ENCODE measurements at places on chromosomes 13 and 19.
A peak's percentile ranks its signal among the peaks of the same experiment; 100 is the strongest.

DNA sequence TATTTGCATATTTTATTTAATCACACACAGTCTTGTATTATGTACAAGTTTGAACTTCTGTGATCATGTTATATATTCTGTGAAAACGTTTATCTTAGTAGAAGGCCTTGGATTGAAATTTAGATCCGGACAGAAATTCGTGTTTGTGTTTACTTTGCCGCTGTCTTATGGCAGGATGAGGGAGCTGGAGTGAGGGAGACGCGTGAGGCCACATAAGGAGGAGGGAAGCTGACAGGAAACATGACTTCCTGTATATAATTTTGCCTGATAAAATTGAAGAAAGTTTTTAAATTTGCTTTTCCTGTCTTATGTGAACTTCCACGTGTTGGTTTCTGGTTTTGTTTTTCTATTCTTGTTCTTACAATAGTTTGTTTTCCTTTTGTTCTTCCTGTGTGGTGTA, 200.2 kb downstream of the MTUS2 start:
- no peak for DNase-seq

DNA sequence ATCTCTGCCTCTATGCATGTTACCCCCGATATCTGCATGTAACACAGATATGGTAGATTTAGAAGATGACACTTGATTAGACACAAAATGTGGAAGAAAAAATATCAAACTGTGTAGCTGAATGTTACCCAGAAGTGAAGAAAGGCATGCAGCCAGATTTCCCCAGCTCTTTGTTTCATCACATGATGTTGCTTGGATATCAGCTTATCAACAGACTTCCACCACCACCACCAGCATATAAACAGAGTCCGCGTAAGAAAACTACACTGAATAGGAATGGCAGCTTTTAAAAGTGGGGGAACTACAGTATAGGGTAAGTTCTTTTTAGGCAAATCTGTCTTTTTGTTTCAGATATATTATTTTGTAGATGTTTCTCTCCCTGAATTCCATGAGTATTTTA, at the start of gene FAM216B:
Gene FAM216B, plus strand, starts transcription at position 233 of the 400 bp plus-strand sequence. CDS start 2,484 bp downstream, outside the sequence.
- no peak for DNase-seq

- peak; percentile 51 for DNase-seq
Observed at GRCh38 chr19:33304760-33305647, 2.7 kb upstream of the CEBPA start.

DNA sequence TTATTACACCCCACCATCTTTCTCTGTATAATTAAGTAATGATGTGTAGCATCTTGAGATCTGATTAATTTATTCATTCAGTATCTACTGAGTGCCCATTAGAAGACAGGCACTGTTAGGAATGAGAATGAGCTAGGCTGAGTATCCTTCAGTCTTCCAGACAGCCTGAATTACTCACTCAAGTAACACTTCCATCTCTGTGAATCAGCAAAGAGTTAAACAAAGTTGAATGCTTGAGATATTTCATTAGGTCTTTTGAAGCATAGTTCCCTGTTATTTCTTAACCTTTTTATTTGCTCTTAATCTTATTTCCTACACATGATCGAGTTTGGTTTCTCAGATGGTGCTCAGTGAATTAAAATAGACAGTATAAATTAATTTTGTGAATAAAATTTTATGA, 413.7 kb downstream of the DCT start:
- no peak for DNase-seq

- no peak for DNase-seq
Observed at GRCh38 chr19:10155839-10156238, 36.1 kb upstream of the EIF3G start.

GRCh38 chr19:50817941-50818858, 5.4 kb downstream of the KLK1 start:
- peak; percentile 87 for DNase-seq

GRCh38 chr19:3462991-3463713, 17.2 kb downstream of the SMIM24 start:
- DNase-seq: no peak

DNA sequence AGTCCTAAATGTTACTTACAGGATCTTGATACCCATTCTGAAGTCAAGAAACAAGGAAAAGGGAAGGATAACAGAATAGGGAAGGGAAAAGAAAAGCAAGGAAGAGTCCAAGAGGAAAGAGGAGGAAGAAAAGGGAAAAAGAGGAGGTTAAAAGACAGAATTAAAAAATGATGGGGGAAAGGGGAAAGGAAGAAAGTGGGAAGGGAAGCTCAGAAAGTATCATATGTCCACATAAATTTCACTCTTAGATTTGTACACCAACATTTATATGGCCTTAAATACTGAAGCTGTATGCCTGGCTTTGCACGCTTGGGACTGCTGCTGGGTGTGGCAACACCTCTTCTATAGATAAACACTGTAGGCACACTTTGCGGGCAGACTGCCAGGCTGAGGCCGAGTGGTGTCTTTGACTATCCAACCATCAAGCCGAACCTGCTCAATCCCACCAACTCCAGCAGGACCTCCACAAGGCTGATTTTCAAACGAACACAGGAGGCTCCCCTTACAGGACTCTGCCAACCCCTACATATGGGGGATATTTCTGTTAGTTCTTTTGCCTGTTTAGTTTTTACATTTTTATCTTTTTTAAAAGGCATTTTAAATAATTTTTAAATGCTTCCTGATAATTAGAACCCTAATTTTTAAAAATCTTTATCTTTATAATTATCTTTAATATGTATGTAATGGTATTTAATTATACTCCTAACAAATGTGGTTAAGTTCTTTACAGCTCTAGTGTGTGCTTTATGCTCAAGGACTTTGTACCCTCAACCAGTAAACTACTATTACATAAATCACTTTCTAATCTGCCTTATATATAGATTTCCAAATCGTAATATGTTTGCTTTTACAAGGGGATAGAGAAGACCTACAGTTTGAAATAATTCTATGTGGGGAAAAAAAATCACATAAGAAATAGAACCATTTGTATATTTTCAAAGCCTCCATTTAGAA, 154.2 kb downstream of the DIAPH3 start:
- DNase-seq: no peak

DNA sequence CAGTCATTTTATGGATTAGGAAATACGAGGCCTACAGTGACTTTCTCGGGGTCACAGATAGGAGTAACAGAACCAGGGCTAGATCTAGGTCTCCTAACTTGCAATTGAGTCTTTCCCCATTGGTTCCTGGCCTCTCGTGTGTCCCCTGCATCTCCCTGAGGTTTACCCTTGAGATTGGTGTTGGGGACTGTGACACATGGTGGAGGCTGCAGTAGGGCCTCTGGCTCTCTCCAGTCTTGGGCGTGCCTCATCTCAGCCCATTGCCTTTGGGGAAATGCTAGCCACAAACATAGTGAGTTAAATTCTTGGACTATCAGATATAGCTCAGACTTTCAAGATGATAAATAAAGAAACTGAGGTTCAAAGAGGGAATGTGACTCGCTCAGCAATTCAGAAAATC, 212.1 kb downstream of the KCNRG start:
- DNase-seq: no peak

DNA sequence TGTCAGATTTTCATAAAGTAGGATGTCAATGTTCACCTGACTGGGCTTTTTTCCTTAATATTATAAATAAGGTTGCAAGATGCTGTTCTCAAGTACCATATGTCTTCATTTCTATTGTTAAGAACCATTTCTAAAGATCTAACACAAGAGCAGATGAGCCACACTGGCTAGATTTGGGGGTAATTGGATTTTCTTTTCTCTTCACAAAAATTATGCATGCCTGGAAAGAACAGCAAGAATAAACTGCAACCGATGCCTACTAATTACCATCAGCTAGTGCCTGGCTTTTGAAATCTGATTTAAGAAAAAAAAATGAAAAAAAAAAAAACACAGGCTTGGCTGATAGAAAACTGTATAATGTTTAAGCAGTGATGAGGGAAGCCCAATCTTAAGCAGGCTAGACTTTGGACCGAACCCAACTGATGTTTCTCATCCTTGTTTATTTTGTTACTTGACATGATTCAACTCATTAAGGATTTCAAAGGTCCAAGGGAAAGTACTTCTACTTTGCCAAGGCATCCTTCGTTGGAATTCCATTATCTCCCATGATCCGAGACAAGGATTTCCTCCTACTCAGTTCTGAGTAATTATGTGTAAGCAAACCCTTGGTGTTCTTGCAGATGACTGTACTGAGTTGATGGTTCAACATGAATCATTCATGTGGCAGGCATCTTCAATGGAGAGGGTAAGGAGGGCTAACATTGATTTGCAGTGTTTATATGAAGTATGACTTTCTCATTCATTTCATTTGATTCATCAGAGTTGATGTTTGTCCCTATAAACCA, 300.5 kb downstream of the SPRY2 start:
- DNase-seq: peak; percentile 57

- DNase-seq: no peak
Observed at GRCh38 chr19:4054441-4055208, 12.1 kb downstream of the ZBTB7A start.

DNA sequence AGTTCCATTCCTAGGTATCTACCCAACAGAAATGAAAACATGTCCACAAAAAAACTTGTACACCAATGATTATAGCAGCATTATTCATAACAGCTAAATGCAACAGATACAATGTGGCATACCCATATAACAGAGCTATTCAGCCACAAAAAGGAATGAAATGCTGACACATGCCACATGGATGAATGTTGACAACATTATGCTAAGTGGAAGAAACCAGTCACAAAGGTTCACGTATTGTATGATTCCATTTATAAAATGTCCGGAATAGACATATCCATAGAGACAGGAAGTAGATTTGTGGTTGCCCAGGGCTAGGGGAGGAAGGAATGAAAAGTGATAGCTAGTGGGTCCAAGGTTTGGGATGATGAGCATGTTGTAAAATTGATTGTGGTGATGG, 10.8 kb downstream of the CRYL1 start:
- DNase-seq: no peak

- peak; percentile 55 for DNase-seq
Observed at GRCh38 chr13:95300625-95301182, 547 bp downstream of the ABCC4 start.

- DNase-seq: no peak
Observed at GRCh38 chr19:45130888-45131615, 29.7 kb downstream of the NKPD1 start.

GRCh38 chr13:99955747-99956472, 15.7 kb downstream of the ZIC5 start:
- peak; percentile 72 for DNase-seq

GRCh38 chr13:109919715-109920375, 133.5 kb upstream of the IRS2 start:
- no peak for DNase-seq

DNA sequence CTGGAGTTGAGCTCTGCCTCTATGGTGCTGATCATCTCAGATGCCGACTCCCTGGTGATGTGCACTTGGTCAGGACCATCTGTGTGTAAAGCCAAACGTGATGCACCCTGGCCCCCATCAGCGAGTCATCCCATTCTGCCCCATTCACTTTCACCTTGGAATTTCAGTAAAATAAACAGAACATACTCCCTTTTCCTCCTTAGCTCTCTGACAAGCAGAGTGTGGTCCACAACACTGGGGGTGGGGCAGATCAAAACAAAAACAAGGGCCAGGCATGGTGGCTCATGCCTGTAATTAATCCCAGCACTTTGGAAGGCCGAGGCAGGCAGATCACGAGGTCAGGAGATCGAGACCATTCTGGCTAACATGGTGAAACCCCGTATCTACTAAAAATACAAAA, 12.3 kb downstream of the CEACAM20 start:
- DNase-seq: no peak

DNA sequence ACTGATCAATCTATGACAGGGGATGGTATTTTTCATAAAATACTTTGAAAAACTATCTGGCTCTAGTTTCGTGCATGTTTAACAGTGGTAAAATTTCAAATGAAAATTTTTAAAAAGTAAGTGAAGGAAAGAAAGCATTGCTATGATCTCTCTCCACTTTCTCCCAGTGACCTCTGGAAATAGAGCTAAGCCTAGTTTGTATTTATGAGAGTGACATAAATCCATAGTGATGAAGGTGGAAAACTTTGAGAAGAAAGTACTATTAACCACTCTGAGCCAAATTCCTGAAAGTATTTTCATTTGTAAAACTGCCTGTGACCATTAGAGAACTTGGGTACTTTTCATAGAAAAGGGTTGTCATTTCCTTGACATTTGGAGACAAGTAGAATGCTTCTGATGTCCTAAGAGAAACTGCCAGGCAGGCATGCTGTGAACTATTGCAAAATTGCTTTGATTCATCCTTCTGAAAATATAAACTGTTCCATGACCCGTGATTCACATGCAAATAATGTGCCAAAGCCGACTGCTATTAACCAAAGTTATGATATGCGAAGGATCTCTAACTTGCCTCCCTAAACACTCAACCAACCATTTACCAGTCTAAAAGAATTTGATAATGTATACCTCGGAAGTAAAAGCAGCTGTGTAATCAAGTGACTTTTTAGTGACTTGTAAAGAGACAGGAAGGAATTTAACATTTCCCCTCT, 133.2 kb downstream of the VWA8 start:
- no peak for DNase-seq

- DNase-seq: peak; percentile 76
Observed at GRCh38 chr13:27967736-27968315, 1.3 kb downstream of the CDX2 start.

GRCh38 chr13:111485491-111486250, 165.2 kb downstream of the TEX29 start:
- DNase-seq: peak; percentile 34

DNA sequence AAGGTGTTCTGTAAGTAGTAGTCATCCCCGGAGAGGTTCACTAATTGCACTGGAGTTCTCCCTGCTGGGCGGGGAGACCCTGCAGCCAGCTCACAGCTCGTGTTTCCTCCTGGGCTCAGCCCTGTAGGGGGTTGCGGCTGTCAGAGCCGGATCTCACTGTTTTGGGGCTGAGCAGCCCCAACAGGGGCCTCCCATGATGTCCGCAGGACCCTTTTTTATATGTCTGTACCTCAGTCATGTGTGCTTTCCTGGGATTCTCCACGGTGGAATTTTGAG, 130.2 kb upstream of the MCF2L start:
- no peak for DNase-seq

DNA sequence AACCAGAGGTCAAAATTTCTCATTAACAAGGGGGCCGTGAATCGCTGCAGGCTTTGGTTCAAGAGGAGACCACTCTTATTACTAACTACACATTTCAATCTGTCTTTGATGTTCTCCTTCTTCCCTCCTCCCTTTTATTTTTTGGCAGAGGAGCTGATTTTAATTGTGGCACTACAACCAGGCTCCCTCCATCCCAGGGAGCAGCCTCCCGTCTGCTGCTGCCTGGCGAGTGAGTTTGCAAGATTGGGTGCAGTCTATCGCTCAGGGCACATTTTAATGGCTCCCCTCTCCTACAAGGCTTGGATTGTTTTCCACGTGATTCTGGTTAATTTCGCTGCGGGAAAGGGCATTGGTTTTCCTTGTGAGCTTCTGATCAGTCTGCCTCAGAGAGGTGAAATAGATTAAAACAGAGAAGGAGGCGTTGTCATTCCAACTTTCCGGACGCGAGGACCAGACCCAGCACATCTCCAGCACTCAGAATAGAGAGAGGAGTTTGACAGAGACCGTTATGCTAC, 81.4 kb downstream of the KCTD15 start:
- peak; percentile 35 for DNase-seq

GRCh38 chr19:49355909-49356353, 6.3 kb downstream of the TEAD2 start:
- no peak for DNase-seq

Data from islet precursor cell (in vitro differentiated cells).